Activated T-cell treated with anti-CD3 and anti-CD28 coated beads, Interleukin-2, amount 50 U/mL, for 72 hours (primary cell): ENCODE measurements at places on chromosomes 4 and X. TPM values are rescaled to one million over a fixed set of nuclear protein-coding genes. Genes with fewer than 3 reads are reported as not detected.
A peak's percentile ranks its signal among the peaks of the same experiment; 100 is the strongest.

Gene GPR173
- 0.31 TPM for total RNA-seq

Gene CABS1
- total RNA-seq: not detected

Gene ESX1
- total RNA-seq: not detected

Gene ASB12
- not detected for total RNA-seq

Gene IL2
- 24.8 TPM for total RNA-seq

Gene TMEM128
- 31.2 TPM for total RNA-seq

Gene GUCY1A1
- 0.29 TPM for total RNA-seq

Gene TIMM8A
- 15.7 TPM for total RNA-seq

GRCh38 chrX:103012945-103013344, 51.0 kb downstream of the BEX1 start:
- no peak for DNase-seq

GRCh38 chr4:146511381-146511780, 10.4 kb downstream of the SLC10A7 start:
- DNase-seq: no peak

DNA sequence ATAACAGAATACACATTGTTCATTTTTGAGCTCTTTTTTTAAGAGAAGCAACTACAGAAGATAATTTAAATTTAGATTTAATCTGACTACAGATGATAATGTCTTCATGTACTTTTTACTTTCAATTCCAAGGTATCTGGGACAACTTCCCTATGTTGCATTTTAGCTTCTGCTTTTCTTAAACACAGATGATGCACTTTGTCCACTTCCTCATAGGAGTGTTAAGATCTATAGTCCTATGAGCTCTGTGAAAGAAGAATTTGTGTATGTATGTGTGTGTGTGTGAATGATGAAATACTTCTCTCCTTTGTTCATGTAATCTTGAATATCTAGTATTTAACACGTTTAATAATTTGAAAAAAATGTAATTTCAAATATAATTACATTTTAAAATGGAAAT, 5.3 kb upstream of the FHIP1A start:
- no peak for DNase-seq

GRCh38 chr4:108453366-108453765, 167.0 kb upstream of the RPL34 start:
- DNase-seq: no peak

DNA sequence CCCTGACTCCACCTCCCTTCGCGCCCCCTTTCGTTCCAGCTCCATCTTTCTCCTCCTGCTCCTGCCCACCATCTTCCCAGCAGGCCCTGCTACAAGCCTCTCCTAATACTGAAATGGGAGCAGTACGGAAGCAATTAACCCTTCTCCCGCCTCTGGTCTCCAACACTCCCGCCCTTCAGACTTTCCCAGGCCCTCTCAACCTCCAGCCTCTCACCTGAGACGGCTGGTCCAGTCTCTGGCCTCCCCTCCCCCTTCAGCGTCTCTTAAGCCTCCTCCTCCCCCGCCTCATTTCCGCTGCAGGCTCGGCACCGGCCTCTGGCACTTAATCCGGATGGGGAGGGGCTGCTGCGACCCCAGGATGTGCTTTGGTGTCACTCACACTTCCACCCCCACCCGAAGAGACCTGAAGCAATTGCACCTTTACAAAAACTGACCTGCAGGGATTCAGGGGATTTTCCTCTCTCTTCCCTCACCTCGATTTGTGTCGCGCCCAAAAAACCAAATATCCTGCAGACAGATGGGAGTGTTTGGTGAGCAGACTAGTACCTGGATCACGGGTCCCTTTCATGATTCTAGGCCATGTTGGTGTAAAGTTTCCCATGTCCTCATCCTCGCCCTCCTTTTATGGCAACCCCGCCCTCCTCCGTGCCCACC, 657 bp downstream of the TCEAL8 start:
- peak; percentile 61 for DNase-seq

DNA sequence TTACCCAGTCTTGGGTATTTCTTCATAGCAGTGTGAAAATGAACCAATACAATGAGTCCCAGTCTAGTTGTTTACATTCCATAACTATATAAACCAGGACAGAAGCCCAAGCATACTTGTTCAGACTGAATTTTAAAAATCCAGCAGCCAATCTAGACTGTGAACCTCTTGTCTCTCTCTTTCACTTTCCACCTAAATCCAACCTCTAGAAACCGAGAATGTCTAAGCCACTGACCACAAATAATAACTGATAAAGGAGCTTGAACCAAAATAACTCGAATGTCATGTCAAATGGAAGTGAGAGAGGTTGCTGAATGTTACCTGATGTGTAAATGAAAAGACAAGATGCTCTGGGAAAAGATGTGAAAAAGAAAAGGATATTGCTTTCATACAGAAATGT, 544.7 kb downstream of the NLGN4X start:
- DNase-seq: no peak

- no peak for DNase-seq
Observed at GRCh38 chr4:173488656-173489055, 41.4 kb downstream of the HAND2 start.

DNA sequence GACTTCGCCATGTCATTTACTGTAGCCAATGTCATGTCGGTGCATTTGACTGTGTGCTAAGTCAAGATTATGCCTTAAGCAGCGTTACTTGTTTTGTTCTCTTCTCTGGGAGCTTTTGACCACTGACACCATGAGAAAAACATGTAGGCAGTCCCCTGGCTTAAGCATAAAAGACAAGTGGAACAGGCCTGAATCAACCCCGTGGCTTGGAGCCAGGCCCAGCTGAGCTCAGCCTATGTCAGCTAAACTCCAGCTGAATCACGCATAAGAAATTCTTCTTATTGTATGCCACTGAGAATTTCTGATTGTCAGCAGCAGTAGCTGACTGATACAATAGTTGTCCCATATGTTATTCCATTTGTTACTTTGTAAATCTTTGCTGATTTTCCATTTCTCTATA, 261.9 kb downstream of the CBLL2 start:
- no peak for DNase-seq

- no peak for DNase-seq
Observed at GRCh38 chrX:11472381-11472780, 179.2 kb downstream of the AMELX start.

DNA sequence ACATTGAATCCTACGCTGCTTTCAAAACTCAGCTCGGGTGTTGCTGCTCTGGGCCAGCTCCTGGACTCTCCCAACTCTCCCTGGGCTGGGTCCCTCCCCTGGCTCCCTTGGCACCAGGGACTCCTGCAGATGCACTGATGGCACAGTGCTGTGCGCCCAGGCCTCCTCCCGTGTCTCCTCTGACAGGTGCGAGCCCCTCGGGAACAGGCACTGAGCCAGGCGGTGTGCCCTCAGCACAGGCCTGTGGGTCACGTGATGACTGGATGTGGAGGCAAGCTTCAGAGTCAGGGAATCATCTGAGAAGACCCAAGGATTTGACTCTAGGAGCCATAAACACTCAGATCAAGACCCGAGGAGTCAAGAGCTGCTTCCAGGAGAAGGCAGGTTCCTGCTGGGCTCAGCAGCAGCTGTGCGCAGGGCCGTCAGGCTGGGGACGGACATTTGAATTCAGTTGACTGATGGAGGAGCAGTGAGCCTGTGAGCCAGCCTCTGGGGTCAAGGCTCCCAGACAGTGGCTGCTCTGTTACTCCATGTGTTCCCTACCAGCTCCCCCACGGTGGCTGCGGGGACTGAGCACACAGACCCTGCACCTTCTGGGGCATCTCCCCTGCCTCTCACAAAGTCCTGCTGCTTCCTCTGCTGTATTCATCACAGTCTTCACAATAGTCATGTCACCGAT, 33.0 kb downstream of the NAT8L start:
- DNase-seq: no peak

DNA sequence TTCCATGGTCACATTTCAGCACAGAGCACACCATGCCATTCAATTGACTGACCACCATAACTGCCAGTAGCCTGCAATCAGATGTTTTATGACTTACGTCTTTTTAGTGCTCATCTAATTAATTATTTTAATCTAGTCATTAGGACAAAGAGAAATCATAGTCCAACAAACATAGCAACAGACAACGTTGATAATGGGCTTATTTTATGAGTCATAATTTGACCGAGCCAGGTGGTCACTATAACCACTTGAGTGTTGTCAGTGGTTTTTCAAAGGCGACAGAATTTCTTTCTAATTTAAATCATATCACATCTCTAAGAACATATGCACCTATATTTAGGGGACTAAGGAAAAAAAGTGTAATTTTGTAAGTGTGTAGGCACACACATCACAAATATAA, 1.9 kb downstream of the SEC24D start:
- no peak for DNase-seq

DNA sequence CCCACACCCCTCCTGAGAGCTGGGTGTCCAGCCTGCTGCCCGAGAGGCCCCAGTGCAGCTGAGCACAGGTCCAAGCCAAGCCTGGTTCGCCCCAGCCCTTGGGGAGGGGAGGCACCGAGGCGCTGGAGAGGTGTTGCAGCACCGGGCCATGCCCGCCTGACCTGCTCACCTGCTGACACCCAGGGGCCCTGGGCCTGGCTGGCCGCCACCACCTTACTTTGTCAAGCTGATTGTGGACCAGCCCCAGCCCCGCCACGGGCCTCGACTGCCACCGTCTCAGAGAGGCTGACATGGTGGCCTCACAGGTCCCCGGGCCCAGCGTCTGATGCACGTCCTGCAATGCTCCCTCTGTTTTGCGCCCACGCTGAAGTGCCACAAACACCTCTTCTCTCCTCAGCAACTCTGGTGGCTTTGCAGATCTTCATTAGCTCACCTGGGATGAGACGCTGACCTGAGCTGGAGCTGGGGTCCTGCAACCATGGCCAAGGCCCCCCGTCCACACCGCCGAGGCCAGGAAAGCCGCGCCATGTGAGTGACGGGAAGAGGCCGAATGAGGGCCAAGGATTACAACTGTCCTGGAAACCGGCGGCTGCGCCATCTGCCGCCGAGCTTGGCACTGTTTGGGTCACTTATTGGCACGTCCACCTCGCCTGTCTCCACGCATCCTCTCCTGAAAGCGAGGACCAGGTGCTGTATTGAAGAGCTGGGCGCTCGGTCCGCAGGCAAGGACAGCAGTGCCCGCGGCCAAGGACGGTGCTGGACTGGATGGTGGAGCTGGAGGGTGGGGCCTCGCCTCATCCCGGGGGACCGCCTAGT, 7.6 kb downstream of the CPLX1 start:
- no peak for DNase-seq

DNA sequence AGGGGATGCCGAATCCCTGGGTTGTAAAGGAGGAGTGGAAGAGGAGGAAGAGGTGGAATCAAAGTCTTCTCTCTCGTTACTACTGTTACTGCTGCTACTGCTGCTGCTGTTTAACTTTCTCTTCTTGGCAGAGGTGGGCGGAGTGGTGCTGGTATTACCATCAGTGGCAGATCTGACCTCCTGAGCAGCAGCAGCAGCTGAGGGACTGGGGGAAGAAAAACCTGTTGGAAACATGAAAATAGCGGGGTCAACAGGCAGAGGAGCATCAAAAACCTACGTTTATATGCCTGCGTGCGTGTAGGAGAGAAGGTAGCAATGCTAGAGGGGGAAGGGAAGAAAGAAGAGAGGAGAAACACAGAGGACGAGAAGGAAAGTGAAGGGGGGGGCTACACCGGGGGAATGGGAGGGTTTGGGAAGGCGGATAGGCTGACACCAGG, 339 bp downstream of the CUL4B start:
- peak; percentile 56 for DNase-seq

DNA sequence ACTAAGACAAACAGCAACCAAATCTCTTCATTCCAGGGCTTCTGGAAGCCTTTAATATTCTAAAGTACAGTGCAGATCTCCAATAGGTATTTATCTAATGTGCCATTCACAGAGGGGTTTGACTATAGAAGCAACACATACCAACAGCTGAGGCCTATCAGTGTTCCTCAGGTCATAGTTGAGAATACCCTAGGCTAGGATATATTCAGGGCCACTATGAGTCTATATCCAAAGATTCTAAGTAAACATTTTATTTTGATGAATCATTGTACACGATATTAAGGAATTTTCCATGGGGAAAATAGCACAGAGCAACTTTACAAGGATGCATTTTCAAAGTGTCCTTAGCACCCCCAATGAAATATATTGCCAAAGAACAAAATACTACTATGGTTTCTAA, 9.7 kb downstream of the SMIM10 start:
- no peak for DNase-seq

GRCh38 chrX:30253257-30253656, 6.3 kb downstream of the MAGEB1 start:
- no peak for DNase-seq

DNA sequence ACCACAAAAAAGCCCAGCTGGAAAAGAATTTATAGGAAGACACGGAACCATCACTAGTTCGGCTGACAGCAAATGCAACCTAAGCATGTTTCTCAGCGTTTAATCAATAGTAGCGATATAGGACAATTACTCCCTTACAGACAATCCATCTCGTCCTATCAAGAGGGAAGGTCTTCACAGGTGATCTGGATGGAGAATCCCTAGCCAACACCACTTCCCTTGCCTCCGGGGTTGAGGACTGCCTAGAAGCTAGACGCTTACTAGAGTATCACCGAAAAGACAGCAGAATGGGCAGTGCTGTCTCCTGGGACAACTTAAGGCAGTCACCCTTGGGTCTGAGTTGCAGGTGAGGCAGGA, 32.1 kb upstream of the MAML3 start:
- no peak for DNase-seq

- no peak for DNase-seq
Observed at GRCh38 chr4:128907981-128908380, 98.5 kb downstream of the JADE1 start.

GRCh38 chr4:184343502-184344177, 126.0 kb upstream of the ENPP6 start:
- peak; percentile 47 for DNase-seq

DNA sequence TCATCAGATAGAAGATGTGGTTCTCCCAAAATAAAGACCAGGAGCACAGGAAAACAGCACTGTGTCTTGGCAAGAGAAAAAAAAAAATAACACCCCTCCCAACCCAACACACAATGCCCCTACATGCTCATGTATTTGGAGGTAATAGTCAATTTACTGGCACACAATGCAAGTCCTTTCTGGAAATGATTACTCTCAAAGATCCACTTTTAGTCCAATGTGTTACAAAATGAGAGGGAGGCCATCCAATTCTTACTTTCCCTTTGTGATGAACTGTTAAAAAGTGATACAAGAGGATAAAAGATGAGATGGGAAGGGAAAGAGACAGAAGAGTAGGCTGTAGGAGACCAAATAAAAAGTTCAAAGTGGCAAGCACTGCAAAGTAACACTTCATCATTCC, 180.3 kb upstream of the DKK2 start:
- DNase-seq: no peak

DNA sequence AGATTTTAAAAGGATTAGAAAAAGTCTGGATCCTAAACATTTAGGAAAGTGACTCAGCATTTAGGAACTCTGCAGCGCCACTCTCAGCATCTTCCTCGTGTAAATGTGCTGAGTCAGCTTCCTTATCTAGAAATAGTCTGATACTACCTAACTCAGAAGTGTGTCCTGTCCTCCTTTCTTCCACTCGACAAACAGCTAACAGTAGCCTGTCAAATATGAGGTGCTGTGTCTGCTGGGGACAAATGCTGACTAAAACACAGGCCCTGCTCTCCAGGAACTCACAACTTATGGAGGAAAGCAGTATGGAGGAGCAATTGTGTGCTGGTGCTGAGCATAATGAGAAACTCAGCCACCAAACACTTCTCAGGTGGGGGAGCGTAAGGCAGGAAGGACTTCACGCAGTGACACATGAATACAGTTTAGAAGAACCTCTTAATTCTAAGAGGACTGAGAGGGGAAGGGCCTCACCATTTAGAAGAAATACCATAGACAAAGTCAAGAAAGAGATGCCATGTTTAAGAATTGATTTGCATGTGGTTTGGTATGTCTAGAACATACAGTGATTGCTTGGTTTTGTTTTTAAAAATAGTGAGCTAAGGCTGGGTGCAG, 125.3 kb downstream of the SOWAHB start:
- DNase-seq: no peak

- no peak for DNase-seq
Observed at GRCh38 chrX:19761554-19762295, 125.7 kb downstream of the SH3KBP1 start.
